ENCODE measurements at places on chromosomes 11 and 22.

- DNase-seq: no peak
These were observed 239.2 kb downstream of the METTL15 start for GRCh38 chr11:28347371-28347770.

- DNase-seq: no peak
These were observed 38.3 kb downstream of the ATG13 start for GRCh38 chr11:46655631-46656030.

DNA sequence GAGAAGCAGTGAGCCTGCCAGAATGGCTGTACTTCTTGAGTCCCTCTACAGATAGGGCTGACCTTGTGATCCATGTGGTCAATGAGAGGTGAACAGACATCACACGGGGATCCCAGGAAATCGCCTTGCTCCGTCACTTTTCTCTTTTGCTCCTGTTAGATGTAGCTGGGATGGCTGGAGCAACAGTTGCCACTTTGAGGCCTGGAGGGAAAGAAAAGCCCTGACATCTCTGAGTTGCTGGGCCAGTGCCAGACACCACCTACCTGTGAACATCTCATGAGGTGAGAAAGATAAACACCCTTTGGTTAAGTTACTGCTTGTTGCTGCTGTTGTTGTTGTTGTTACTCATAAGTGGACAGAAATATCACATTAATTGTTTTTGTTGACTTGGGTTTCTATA lies 840.3 kb downstream of the TBC1D22A start:
- DNase-seq: no peak

- DNase-seq: no peak
These were observed 1517.4 kb downstream of the BRD1 start for GRCh38 chr22:48310289-48310688.

- DNase-seq: no peak
These were observed 24.4 kb downstream of the SREBF2 start for GRCh38 chr22:41857155-41857859.

DNA sequence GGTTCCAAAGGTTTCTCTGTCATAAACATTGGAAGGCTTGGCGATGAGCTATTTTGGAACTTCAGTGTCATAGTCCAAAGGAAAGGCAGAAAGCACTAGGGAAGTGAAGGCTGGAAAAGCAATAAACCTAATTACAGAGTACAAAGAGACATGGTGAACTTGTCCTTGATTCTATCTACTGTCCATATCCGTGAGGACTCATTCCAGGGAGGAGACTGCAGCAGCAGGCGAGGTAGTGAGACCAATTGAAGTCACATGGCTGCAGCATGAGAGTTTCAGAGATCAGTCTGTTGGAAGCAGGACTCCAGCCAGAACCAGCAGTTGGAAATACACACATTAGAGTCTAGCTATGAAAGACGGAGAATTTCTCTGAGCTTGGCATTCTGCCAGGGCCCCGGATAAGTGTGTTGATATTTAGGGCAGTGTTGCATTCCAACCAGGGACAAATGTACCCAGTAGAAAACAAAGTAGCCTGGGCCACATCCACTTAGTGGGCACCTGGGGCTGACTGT lies 54.1 kb upstream of the ARHGAP42 start:
- DNase-seq: no peak
